ENCODE measurements at places on chromosomes 3 and 15. TPM values are rescaled to one million over a fixed set of nuclear protein-coding genes. Genes with fewer than 3 reads are reported as not detected.

GOLGA6A gene
- 0.53 TPM for total RNA-seq

SPINT1 gene
- 17.3 TPM for total RNA-seq

COMMD2 gene
- 35.3 TPM for total RNA-seq

RCCD1 gene
- 26.2 TPM for total RNA-seq

PARP15 gene
- 28.6 TPM for total RNA-seq

Data from activated T-cell treated with anti-CD3 and anti-CD28 coated beads, Interleukin-2, amount 50 U/mL, for 72 hours (primary cell).